ENCODE measurements at places on chromosomes 3 and 15.

- peaks cover 19% of the 10 kb centered on the region for H3K4me1 ChIP-seq
- H3K27me3 ChIP-seq: no peaks in the 10 kb centered on the region
- no peaks in the 10 kb centered on the region for H3K36me3 ChIP-seq
- no peak overlapping the region for H3K4me3 ChIP-seq
- DNase-seq: no peak
Measured at GRCh38 chr3:81406318-81406717, 355.1 kb downstream of the GBE1 start.

GRCh38 chr3:44227632-44228031 lies 14.1 kb upstream of the TOPAZ1 start:
- no peaks in the 10 kb centered on the region for H3K27me3 ChIP-seq
- no peak for DNase-seq
- no peak overlapping the region for H3K4me3 ChIP-seq
- H3K4me1 ChIP-seq: no peaks in the 10 kb centered on the region

- H3K27ac ChIP-seq: no peak overlapping the region
- peaks cover 5% of the 10 kb centered on the region for H3K4me1 ChIP-seq
- H3K27me3 ChIP-seq: peaks cover 2% of the 10 kb centered on the region
- H3K4me3 ChIP-seq: no peak overlapping the region
- DNase-seq: no peak
- no peaks in the 10 kb centered on the region for H3K36me3 ChIP-seq
Measured at GRCh38 chr3:157098823-157099185, 61.1 kb downstream of the CCNL1 start.

DNA sequence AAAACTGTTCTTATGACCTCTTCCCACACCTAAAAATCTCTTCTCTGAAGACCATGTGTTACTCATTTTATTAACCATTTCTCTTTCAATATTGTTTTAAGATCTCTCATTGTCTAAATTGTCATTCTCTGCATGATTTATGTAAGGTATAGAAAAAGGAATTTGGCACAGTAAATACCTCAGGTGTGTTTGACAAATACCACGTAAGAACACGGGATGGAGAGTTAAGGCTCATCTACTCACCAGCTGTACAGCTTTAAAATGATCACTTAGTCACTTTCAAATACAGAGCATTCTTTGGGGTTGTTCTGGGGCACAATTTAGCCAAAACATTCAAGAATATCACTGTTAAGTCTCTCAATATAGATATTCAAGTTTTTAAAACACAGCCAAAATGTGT lies 627.1 kb downstream of the MCTP2 start:
- H3K27ac ChIP-seq: no peak overlapping the region
- no peaks in the 10 kb centered on the region for H3K27me3 ChIP-seq
- peaks cover 4% of the 10 kb centered on the region for H3K36me3 ChIP-seq

GRCh38 chr15:92111751-92112150 lies 258.2 kb downstream of the SLCO3A1 start:
- H3K27me3 ChIP-seq: peaks cover 3% of the 10 kb centered on the region
- peaks cover 8% of the 10 kb centered on the region for H3K4me1 ChIP-seq
- no peak for DNase-seq

Data from glutamatergic neuron (in vitro differentiated cells).